ENCODE measurements at places on chromosomes 7 and 10.

DNA sequence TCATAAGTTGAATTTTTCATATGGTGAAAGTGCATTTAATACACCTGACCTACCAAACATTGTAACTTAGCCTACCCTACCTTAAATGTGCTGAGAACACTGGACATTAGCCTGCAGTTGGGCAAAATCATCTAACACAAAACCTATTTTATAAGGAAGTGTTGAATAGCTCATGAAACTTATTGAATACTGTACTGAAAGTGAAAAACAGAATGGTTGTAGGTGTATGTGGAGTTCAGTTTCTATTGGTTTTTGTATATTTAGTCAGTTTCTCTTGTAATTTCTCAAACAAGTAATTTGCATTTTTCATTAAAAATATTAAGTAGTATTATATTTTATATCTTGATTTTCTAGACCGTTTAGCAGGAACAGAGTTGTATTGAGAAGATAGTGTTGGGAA, 15.3 kb downstream of the CCDC7 start:
- no peak for DNase-seq

DNA sequence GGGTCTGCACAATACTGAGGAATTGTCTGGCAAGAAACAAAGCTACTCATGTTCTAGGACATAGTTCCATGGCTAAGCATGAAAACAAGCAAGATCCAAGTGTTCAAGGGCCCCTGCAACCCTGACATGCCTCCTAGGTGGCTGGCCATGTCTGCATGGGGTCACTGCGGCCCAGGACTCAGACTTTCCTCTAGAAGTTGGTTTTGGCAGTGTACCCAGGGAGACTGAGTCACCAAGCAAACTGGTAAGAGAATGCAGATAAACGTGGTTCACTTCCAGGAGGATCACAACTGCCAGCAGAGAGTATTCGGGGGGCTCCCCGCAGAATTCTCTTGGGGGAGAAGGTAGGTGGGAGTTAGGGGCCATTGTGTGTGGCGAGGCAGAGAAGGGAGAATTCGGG, 7.4 kb upstream of the PFKFB3 start:
- no peak for DNase-seq

DNA sequence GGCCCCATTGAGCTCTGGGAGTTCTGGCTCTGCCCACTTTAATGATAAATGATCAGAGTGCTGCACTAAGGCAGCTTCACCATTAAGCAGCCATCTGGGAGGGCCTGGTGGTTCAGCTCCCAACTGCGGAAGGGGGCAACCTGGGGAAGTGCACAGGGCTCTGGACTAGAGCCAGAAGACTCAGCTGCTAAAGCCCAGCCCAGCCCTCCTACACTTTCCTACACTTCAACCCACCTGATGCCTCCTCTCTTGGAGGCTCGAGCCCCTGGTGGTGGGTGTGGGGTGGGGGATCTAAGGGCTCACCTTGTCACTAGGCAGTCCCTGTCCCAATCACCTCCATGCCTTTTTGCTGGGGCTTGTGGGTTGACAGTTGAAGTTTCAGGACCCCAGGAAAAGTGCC, 60.6 kb upstream of the ANTXRL start:
- DNase-seq: no peak

DNA sequence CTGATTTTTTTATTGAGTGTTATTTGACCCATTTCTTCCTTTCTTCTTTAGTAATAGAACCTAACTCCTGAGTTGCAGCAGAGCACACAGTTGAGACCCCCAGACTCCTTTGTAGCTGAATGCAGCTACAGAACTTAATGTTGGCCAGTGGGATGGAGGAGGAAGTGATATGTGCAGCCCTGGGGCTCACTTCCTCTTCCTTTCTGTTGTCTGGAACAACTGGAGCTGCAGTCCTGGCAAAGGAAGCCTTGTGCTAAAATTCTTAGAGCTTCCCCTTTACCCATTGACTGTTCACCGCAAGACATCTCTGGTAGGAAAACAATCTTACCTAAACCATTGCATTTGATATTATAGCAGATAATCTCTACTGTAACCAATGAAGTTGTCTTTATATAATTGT, 86.6 kb downstream of the ITGB8 start:
- DNase-seq: no peak

GRCh38 chr10:69831231-69831855, 29.6 kb downstream of the COL13A1 start:
- no peak for DNase-seq

- no peak for DNase-seq
Measured at GRCh38 chr7:114972567-114972966, 50.7 kb downstream of the MDFIC start.

DNA sequence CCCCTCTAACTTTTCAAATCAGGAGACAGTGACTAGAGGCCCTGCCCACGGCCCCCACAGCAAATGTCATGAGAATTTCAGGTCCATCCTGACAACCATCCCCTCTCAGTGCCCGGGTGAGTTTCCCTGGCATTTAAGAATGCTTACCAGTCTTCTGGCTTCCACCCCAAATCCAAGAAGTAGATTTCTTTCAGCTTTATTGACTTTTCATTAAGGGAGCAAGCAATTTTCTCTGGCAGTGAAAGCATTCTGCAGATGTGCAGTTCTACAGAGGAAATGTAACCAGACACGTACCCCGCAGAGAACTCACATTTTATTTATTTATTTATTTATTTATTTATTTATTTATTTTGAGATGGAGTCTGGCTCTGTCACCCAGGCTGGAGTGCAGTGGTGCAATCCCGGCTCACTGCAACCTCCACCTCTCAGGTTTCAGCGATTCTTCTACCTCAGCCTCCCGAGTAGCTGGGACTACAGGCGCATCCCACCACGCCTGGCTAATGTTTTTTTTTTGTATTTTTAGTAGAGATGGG, 120.9 kb upstream of the KCTD7 start:
- no peak for DNase-seq

- no peak for DNase-seq
Measured at GRCh38 chr10:124065382-124066125, 27.8 kb downstream of the CHST15 start.

GRCh38 chr7:28068811-28069216, 111.8 kb downstream of the JAZF1 start:
- DNase-seq: no peak

- DNase-seq: no peak
Measured at GRCh38 chr10:121990015-121990677, 1.2 kb downstream of the TACC2 start.

- DNase-seq: no peak
Measured at GRCh38 chr10:47167591-47167990, 132.4 kb upstream of the GDF10 start.

DNA sequence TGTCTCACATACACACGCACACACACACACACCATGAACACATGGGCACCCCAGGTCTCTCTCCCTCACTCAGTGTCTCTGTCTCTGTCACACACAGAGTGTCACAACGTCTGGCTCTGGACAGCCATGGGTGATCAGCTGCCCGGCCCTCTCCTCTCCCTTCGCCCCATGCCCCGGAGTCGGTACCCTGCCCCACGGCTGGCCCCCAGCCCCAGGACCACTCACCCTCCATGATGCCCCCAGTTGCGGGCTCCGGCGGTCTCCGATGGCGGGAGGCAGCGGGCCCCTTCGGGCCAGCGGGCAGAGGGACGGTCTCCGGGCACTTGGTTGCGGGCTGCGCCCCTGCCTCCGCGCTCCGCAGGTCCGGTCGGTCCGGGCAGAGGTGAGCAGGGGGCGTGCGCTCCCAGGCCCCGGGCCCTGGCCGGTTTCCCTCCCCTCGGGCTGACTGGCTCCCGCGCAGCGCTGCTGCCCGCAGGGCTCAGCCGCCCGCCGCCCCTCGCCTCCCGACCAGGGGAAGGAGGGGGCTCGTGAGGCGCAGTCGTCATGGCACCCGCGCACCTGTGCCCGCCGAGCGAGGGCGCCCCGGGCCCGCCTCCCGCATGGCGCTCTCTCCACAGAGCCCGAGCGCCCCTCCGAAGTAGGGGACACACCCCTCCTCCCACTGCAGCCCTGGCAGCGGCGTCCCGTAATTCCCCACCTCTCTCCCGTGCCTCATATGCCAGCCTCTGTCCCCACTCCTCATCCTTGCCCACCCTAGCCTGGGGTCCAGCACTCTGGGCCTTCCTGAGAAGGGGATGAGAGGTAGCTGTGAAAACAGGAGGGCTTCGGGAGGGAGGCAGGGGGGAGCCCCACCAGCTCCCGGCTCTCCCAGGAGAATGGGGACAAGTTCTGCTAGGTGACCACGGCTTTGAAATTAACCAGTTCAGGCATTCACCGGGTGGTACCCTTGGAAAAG, at the start of gene NPFFR1:
Gene NPFFR1, minus strand, starts transcription at position 560 of the 955 bp plus-strand sequence. Its CDS starts 328 bp downstream, at position 232.
- no peak for DNase-seq

DNA sequence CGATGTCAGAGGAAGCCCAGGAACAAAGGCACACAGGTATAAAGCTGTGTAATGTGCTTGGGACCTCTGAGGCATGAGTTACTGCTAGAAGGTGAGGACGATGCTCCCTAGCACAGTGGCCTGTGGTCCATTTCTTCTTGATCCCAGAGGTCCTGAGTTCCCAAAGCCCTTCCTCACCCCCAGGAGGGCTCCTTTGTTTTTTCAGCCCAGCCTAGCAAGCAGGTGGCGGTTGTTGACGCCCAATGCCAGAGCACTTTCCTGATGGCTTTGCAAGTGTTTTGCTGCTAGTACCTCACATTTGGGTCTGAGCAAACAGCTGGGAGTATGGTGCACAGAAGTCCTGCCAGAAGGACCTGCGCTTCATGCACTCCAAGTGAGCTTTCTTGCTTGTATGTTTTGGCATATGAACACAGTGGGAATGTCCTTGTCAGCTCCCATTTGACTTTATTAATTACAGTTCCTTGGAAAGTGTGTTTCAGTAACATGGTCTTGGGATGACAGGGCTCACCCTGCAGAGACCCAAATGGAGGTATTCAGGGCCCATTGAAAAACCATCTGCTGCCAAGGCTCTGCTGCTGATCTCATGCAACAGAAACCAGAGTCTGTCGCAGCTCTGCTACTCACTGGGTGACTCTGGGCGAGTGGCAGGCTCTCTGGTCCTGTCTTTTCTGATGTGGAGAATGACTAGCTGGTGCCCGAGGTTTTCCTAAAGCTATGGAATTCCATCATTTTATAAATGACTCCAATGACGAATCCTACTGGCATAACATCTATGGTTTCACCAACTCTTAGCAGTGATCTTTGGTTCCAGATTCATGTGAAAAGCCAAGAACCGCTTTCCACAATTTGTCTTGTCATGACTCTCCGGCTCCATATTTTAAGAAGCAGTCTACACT, 134.9 kb downstream of the ARID5B start:
- DNase-seq: peak; percentile 43
